Dermis blood vessel endothelial cell (primary cell): ENCODE measurements at places on chromosomes 11 and 22. TPM values are rescaled to one million over a fixed set of nuclear protein-coding genes. Genes with fewer than 3 reads are reported as not detected.
A peak's percentile ranks its signal among the peaks of the same experiment; 100 is the strongest.

The CALCA gene
- not detected in 2 replicates for total RNA-seq

The DKK3 gene
- 107 and 156 TPM in 2 replicates for total RNA-seq

The GRIA4 gene
- not detected in 2 replicates for total RNA-seq

The CDHR5 gene
- total RNA-seq, result not detected in 2 replicates

The LDLRAD3 gene
- 9.7 and 13.4 TPM in 2 replicates for total RNA-seq

The IRF7 gene
- 16.8 and 24.2 TPM in 2 replicates for total RNA-seq

The MUC6 gene
- not detected in 2 replicates for total RNA-seq

The SORL1 gene
- 0.05 and 0.17 TPM in 2 replicates for total RNA-seq

GRCh38 chr11:19244621-19245020 is 3.9 kb upstream of the E2F8 start:
- DNase-seq, result no peak

DNA sequence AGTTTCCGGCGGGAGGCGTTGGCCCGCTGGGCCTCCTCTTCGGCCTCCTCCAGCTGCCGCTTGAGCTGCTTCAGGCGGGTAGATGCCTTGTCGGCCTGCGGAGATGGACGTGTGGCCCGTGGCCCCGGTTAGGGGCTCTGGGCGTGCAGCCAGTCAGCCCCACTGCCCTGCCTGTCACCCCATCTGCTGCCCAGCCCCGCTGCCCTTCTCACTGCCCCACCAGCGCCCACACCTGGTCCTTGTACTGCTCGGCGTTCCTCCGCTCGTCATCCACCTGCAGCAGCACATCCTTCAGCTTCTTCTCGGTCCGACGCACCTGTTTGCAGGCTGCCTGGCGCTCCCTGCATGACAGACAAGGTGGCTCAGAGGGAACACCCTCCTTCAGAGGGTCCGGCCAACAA is 31.2 kb downstream of the APOL1 start:
- no peak for DNase-seq

DNA sequence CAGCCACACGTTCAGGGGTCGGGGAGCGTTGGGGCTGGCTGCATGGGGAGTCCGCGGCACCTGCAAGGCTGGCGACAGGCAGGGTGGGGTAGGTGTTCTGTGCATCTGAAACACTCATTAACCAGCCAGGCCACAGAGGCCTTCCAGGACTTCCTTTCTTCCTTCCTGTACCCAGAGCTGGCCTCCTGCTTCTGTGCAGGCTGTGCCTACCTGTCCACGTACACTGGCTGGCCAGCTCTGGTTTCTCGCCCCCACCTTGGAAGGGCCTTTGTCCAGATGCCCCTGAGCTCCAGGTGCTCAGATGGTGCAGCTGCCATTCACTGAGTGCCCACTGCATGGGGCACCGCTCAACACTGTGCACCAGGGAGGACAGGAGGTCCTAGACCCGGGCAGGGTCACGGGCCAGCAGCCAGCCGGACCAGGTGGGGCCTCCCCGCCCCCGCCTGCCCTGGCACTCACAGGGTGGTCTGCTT is 15.9 kb downstream of the TTLL12 start:
- no peak for DNase-seq

- no peak for DNase-seq
Measured at GRCh38 chr11:95907476-95907875, 16.4 kb downstream of the MTMR2 start.

DNA sequence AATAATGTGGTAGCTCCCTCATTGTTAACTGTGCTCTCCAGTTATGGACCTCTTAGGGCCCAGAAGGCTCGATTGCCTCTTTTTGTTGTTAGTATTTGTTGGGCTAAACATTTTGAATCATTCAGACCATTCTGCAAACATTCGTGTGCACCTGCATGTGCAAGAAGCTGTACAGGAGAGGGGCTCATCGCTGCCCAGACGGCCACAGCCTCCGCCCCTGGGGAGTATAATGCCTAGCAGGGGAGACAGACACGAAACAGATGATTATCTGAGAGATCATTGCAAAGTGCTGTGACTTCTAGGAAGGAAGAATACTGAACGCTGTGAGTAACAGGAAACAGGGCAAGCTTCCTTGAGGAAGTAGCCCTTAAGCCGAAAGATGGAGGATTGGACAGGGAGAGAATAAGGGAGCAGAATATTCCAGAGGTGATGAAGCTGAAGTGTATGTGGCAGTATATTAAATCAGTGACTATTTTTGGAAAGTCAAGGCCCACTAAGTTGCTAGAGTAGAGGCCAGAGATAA is 123.3 kb upstream of the RASSF10 start:
- DNase-seq, result peak; percentile 35

- no peak for DNase-seq
Measured at GRCh38 chr11:9787981-9788521, 124.2 kb downstream of the SWAP70 start.

- no peak for DNase-seq
Measured at GRCh38 chr11:79582434-79582833, 141.6 kb upstream of the TENM4 start.

- no peak for DNase-seq
Measured at GRCh38 chr22:23109441-23109978, 32.3 kb downstream of the RSPH14 start.

- DNase-seq, result no peak
Measured at GRCh38 chr22:28480000-28480715, 199.5 kb downstream of the TTC28 start.

DNA sequence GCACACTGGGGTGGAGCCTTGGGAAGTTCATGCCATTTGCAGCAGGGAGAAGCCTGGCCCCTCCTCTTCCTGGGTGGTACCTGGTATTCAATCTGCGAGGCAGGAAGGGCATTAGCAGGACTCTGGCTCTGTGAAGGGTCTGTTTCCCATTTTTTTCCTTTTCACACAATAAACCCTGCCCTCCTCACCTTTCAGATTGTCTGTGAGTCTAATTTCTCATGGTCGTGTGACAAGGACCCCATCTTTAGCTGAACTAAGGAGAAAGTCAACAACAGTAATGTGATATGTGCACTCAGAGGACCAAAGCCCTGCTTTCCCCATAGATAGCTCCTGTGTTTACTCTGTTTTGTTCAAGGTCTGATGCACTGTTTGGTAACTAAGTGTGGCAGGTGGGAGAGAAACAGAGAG is 26.6 kb upstream of the CASP4 start:
- DNase-seq, result no peak

- DNase-seq, result no peak
Measured at GRCh38 chr11:103043826-103044678, 47.9 kb downstream of the DCUN1D5 start.

DNA sequence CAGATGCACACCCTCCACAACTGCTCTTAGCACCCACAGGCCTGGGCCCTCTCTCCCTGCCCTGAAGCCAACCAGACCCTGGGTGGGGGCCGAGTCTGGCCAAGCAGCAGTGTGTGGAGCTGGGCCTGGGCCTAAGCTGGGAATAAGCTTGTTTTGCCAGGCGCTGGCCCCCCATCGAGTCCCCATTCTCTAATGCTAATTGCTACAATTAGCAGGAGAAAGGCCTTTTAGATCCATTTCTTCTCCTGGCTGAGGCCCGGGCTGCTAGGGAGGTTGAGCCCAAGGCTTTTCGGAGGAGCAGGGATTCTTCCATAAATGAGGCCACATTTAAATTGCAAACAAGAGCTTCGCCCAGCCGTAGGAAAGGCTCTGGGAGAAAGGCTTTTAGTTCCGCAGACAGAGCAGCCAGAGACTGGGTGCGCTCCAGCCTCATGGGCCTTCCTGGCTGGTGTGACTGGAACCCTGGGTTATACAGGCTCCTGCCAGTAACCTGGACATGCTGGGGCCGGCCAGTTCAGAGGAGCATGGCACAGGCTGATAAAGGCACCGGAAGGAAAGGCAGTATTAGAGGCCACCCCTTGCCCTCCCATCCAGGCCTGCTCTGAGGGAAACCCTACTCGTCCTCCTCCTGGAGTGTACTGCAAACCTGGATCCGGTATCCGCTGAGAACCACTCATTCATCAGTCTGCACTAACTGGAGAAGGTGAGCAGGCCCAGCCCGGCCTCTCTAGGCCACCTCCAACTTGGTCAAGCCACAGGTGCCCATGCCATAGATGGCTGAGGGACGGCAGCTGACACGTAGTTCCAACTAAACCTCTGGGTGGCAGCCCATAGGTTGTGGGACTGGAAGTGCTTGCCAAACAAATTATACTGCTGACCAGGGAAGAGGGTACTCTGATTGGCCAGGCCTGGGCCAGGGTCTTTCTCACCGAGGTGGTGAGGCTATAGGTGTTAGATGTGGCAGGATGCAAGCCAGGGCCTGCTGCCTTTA is 6.2 kb downstream of the KCNQ1OT1 start:
- DNase-seq, result no peak

DNA sequence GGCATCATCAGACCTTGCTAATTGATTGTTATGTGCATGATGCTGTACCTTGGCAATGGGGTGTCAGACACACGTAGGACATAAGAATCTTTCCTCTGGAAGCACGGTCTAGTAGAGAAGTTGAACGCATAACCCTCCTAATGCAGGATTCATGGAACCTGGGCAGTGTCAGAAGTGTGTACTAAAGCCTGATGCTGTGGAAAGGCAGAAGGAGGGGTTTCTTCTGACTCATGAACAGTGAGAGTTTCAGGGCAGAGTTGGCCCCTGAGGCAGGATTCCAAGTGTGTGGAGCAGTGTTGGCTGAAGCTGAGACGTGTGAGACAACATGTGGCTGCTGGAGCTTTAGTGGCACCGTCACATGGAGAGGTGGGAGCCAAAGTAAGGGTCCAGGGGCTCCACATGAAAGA is 3.5 kb downstream of the PANX1 start:
- peak; percentile 46 for DNase-seq

GRCh38 chr11:12410006-12410728 is 32.8 kb downstream of the PARVA start:
- DNase-seq, result peak; percentile 26

DNA sequence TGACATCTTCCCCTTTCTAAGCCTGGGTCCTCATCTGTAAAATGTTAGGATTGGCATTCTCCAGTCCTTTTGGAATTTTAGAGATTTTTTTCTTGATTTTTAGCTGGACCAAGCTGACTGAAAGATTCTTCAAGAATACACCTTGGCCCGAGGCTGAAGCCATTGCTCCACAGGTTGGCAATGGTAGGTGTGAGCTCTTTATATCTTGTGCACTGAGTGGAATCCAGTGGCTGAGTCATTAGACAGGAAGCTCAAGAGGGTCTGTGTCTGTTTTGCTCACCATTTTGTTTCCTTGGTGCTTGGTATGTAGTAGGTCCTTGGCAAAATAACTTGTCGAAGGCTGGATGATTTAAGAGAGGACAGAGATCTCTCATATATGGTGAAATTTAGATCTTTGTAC is 6.2 kb downstream of the EIF3L start:
- no peak for DNase-seq

GRCh38 chr11:124895471-124895971 is 2.1 kb downstream of the ROBO4 start:
- DNase-seq, result no peak
